T-helper 2 cell treated with Interferon-gamma antibody and Interleukin-4, amounts not matched to agents 100 ng/mL and 5 ng/mL, for 36 hours (primary cell): ENCODE measurements at places on chromosomes 7 and 10. TPM values are rescaled to one million over a fixed set of nuclear protein-coding genes. Genes with fewer than 3 reads are reported as not detected.

The CLCN1 gene
- total RNA-seq, result 0.09 TPM in 1 of 2 replicates, not detected in the other

The GRM3 gene
- not detected in 2 replicates for total RNA-seq

The HOXA7 gene
- not detected in 2 replicates for total RNA-seq

The SPDYE2B gene
- total RNA-seq, result not detected in 2 replicates

The GNAT3 gene
- total RNA-seq, result not detected in 2 replicates

The FAM25C gene
- total RNA-seq, result not detected in 2 replicates

The ZNF487 gene
- total RNA-seq, result 6.1 TPM in 2 replicates

The NXPH1 gene
- total RNA-seq, result not detected in 2 replicates

The CYP2C19 gene
- total RNA-seq, result not detected in 2 replicates

The WDR86 gene
- not detected in 2 replicates for total RNA-seq

The SRGN gene
- 215 and 220 TPM in 2 replicates for total RNA-seq

The STEAP4 gene
- total RNA-seq, result not detected in 2 replicates

The ATAD1 gene
- total RNA-seq, result 43.1 and 43.7 TPM in 2 replicates

The YAE1 gene
- 8.9 and 12.0 TPM in 2 replicates for total RNA-seq
